Stimulated activated CD8-positive, alpha-beta memory T cell treated with anti-CD3 and anti-CD28 coated beads, Interleukin-15, amount 100 ng/mL, for 4 hours (primary cell): ENCODE measurements at places on chromosomes 1 and 21.

- DNase-seq, result no peak
Measured at GRCh38 chr1:85850238-85850637, 142.0 kb upstream of the ZNHIT6 start.

DNA sequence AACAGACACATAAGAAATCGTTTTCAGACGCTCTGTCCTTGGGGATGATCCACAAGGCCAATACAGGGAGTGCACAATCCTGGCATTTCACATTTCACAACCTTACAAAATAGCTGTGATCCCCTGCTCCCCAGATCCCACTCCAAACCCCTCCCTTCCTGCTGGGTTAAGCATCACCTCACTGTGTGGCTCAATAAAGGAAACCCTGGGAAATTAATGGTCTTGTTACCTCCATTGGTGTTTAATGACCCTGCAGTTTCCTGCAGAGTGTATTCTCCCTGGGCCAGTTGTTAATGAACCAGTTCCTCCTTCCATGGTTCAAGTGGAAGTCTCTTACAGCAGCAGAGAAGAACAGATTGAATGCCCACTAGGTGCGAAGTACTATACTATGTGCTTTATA lies 334.7 kb downstream of the OMA1 start:
- DNase-seq, result no peak

GRCh38 chr1:244665771-244666217 lies 12.9 kb downstream of the DESI2 start:
- no peak for DNase-seq

GRCh38 chr1:95117207-95118066 lies at the start of gene TLCD4:
TLCD4 (plus strand) TSS chr1:95117355; CDS start chr1:95143902, 26,547 bp downstream.
- DNase-seq, result no peak

DNA sequence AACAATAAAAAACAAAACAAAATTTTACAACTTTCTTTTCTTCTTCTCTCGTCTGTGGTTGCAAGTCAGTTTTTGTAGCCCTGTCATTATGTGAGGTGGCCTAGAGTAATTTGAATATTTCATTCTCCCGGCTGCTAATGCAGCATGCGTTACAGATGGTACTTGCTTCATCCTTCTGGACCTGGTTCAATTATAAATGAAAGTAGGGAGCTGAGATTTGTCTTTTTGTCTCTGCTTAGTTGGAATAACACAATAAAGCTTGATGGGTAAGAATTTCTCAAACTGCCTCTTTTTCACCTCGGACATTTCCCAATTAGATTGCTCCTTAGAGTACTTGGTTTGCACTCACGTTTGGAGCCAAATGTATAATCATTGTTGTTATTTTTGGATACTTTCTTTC lies 201.6 kb downstream of the PBX1 start:
- DNase-seq, result no peak

DNA sequence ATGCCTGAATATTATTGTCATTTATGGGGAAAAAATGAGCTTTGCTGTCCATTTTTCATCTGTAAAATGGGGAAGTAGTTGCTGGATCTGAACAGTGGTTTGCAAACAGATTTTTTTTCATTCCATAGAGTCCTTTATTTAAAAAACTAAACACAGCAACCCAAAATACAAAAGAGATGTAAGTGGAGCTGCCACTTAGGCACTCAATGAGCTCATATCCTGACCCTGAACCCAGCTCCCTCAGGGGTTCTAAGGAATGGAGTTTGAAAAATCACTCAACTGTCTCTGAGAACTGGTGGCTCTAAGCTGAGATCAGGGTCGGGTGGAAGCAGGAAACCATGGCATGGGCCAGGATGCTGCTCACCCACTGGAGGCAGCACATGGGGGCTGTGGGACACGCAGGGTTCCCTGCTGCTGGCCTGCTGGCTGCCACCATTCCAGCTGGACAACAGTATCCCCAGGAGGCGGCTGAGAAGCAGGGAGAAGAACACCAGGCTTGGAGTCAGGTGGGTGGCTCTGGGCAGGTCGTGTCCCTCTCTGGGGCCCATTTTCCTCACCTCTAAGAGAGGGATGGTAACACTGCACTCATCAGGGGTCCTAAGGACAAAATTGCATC lies 9.6 kb upstream of the ECE1 start:
- DNase-seq, result no peak

DNA sequence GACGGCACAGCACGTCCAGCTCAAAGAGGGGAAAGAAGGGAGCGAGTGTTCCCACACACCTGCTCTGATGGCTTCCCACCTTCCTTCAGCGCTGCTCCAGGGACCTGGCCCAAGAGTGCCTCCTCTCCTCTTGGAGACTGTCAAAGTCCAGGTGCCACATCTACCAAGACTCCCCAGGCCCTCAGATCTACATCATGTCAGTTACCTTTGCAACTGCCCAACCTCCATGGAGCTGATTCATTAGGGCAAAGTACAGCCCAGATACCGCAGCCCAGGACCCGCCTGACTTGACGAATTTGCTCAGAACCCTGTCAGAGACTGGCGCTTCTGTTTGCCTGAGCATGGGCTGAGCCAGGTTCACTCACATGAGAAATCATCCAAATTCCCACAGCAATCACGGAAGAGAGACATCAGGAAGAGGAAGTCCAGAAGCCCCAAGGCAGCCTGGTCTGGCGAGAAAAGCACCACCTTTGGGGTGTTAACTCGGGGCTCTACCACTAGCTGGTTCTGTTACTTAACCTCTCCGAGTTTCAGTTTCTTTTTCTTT lies at the start of gene SEC16B:
Gene SEC16B (minus strand): TSS at position 234 of the 547 bp plus-strand sequence. CDS start 2,077 bp downstream, outside the sequence.
- DNase-seq, result no peak

DNA sequence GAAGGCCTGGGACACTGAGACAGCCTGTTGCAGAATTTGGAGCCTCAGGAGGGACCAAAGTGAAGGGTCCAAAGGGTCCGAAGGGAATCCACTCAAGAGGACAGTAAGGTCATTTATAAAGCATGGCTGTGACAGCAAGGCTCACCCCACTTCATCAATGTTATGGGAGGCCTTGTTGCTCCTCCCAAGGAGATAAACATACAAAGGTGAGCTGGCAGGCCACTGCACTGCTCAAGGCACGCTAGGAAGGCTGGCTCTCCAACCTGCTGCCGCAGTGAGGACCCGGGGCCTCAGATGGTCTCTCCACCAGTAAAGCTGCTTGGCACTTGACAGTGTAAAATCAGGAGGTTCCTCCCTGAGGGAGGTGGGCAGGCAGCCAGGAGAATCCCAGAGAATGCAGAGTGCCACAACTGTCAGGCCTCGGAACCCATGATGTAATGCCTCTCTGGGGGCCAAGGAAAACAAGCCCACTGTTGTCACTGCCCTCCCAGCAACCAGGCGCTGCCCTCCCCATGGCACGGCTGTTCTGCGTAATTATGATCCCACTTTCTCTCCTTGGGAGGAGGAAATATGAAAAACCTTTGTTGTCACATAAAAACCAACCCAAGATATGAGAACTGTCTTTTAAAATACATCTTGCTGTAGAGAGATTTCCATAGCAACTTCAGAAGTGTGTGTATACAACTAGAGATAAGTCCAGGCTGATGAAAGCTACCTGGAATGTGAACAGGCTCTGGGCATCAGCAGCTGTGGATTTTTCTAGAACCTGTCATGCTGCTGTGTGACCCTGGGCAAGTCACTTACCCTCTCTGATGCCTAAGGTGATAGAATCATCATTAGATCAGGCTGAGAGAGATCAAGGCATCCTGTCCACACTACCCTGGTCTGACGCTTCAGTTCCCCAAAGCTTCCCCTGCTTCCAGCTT lies 102.5 kb downstream of the KCNN3 start:
- no peak for DNase-seq

GRCh38 chr1:89823679-89824292 lies 3.0 kb downstream of the LRRC8D start:
- no peak for DNase-seq

- no peak for DNase-seq
Measured at GRCh38 chr1:208778417-208778816, 534.2 kb upstream of the PLXNA2 start.

- no peak for DNase-seq
Measured at GRCh38 chr1:218467101-218468072, 122.3 kb downstream of the TGFB2 start.

GRCh38 chr1:56916630-56917029 lies 49.2 kb downstream of the C8B start:
- no peak for DNase-seq

GRCh38 chr1:13935336-13935735 lies 235.3 kb downstream of the PRDM2 start:
- no peak for DNase-seq

DNA sequence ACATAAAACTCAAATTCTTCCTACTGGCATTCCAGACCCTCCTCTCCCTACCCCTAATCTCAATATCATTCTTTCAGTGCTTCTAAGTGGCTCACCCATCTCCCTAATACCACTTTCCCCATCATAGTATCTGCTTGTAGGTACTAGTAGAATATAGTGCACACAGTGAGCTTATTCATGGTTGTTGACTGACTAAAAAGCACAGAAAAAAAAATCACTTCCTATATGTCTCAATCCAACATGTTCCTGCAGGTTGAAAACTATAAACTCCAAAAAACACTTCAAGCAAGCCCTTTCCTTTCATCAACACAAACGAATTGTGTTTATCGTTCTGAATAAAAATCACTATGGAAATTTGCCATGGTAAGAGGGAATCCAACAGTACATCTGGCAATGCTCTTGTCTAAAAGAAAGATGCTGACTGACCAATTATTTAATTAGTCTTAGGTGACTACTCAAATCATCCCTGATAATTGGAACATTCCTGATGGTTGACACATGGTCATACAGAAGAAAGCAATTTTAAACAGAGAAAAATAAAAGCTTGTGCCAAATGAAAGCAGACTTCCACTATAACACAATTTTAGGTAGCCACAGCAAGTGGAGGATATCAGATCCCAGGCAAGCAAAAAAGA lies 87.1 kb downstream of the NDUFS5 start:
- DNase-seq, result no peak

DNA sequence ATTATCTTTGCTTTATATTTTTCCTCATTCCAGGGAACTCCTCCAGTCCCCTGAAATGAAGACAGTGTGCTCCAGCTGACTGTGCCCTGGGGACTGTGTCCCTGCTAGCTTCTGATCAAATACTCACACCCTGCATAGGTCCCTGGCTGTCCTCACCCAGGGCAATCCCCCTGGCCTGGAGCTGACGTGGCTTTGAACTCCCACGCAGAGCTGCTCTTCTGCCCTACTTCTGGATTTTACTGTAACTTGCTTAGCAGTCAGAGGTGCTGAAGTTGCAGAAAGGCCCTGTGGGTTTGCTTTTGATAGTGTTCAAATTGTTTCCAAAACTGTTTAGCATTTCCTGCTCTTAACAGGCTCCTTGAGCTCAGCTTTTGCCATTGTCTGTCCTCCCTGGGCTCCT lies 186.5 kb downstream of the FASLG start:
- DNase-seq, result peak; percentile 30

GRCh38 chr1:213277036-213277435 lies 226.0 kb downstream of the RPS6KC1 start:
- no peak for DNase-seq
